H1 (cell line): ENCODE measurements at places on chromosomes 7 and 10.

GRCh38 chr10:59234194-59234593 is 57.8 kb downstream of the PHYHIPL start:
- no peak overlapping the region for H3K27ac ChIP-seq
- H3K36me3 ChIP-seq, result no peaks in the 10 kb centered on the region
- no peak for DNase-seq
- H3K4me1 ChIP-seq, result no peaks in the 10 kb centered on the region
- H3K27me3 ChIP-seq, result no peaks in the 10 kb centered on the region

GRCh38 chr7:55501611-55502010 is 70.7 kb downstream of the VOPP1 start:
- no peak for DNase-seq
- H3K27me3 ChIP-seq, result no peaks in the 10 kb centered on the region
- H3K36me3 ChIP-seq, result peaks cover 2% of the 10 kb centered on the region; the same call in 1 of the 2 replicates

- peaks cover 4% of the 10 kb centered on the region; the same call in 1 of the 2 replicates for H3K36me3 ChIP-seq
- no peak overlapping the region for H3K27ac ChIP-seq
- H3K4me3 ChIP-seq, result no peak overlapping the region
- no peaks in the 10 kb centered on the region for H3K27me3 ChIP-seq
- H3K4me1 ChIP-seq, result peaks cover 4% of the 10 kb centered on the region; the same call in 1 of the 2 replicates
These were observed 181.9 kb downstream of the AKR1D1 start for GRCh38 chr7:138258197-138258559.

GRCh38 chr7:111390000-111390399 is 172.3 kb downstream of the IMMP2L start:
- no peak overlapping the region for H3K4me3 ChIP-seq
- DNase-seq, result no peak
- no peak overlapping the region for H3K27ac ChIP-seq
- no peaks in the 10 kb centered on the region for H3K36me3 ChIP-seq
- H3K27me3 ChIP-seq, result no peaks in the 10 kb centered on the region
- no peaks in the 10 kb centered on the region for H3K4me1 ChIP-seq

GRCh38 chr10:15814565-15814964 is 45.7 kb downstream of the MINDY3 start:
- no peaks in the 10 kb centered on the region for H3K4me1 ChIP-seq
- DNase-seq, result no peak

DNA sequence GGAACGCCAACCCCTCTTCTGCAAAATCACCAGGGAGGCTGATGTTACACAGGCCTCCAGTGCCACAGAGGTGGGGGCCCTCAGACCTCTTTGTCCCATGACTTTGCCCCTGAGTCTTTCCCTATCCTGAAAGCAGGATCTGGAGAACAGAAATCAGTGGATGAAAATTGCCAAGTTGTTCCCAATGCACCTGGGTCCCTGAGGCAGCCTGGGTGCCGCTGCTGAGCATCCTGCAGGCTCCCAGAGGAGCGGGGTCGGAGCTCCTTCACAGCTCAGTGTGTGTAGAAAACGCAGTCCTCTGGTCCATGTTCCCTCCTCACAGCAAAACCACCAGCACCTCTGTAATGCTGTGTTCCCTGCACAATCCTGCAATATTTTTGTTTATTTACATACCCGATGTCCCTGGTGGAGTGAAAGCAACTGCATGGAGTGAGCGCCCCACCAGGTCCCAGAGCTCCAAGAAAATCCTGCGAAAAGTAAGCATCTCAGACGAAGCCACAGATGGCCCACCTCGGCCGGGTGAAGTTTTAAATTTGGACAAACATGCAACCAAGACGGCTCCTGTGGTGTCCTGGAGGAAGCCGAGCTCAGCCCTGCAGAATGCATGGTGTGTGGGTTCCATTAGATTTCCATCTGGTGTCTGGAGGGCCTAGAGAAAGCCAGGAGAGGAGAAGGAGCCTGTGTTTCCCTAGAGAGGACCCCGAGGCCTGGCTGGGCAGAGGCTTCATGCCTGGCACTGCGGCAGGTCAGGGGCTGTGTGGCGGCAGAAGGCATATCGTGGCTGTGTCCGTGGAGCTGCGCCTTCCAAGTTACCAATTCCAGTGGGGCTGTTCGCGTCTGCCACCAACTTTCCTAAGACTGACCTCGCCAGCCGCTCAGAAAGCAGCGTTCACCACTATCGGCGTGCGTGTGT is 235.2 kb downstream of the WDR37 start:
- no peaks in the 10 kb centered on the region for H3K27me3 ChIP-seq
- peak; percentile 40 for DNase-seq
- H3K4me1 ChIP-seq, result peaks cover 11% of the 10 kb centered on the region
- no peaks in the 10 kb centered on the region for H3K36me3 ChIP-seq
- no peak overlapping the region for H3K27ac ChIP-seq

GRCh38 chr10:122152544-122152943 is 118.6 kb upstream of the BTBD16 start:
- no peak for DNase-seq
- peaks cover 8% of the 10 kb centered on the region for H3K4me1 ChIP-seq
- no peak overlapping the region for H3K27ac ChIP-seq
- no peak overlapping the region for H3K4me3 ChIP-seq

GRCh38 chr10:62373995-62374861 is at the start of gene ZNF365:
TSS of gene ZNF365 (plus strand) at chr10:62374369. CDS start at chr10:62376194, 1,825 bp downstream.
- H3K27me3 ChIP-seq, result peaks cover 15% of the 10 kb centered on the region
- H3K4me3 ChIP-seq, result peak within 1 kb of the TSS; percentile 74
- H3K27ac ChIP-seq, result no peak within 1 kb of the TSS
- DNase-seq, result no peak
- H3K4me1 ChIP-seq, result no peaks in the 10 kb centered on the region

GRCh38 chr7:135914346-135914745 is 62.8 kb downstream of the MTPN start:
- no peak for DNase-seq
- H3K4me1 ChIP-seq, result no peaks in the 10 kb centered on the region
- no peak overlapping the region for H3K4me3 ChIP-seq
- no peaks in the 10 kb centered on the region for H3K27me3 ChIP-seq
- no peak overlapping the region for H3K27ac ChIP-seq
- no peaks in the 10 kb centered on the region for H3K36me3 ChIP-seq

GRCh38 chr7:12409097-12409711 is 5.5 kb upstream of the VWDE start:
- H3K27me3 ChIP-seq, result no peaks in the 10 kb centered on the region
- no peak overlapping the region for H3K27ac ChIP-seq
- H3K4me3 ChIP-seq, result no peak overlapping the region

DNA sequence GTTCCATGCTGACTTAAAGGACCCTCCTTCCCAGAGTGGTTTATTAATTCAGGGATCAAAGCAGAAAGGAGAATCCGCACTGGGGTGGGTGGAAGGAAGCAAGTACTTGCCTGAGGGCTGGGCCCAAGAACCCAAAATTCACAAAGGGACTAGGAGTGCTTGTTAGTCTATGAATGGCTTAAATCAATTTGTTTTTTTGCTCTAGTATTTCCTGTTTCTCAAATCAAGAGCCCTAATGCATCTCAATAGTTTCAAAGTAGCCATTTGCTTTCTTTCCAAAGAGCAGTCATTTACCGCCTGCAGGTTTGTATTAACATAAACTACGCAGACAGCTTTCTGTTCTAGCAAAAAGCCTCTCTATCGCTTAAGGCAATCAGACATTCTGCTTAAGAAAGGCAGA is 44.2 kb upstream of the SLC35G1 start:
- peaks cover 9% of the 10 kb centered on the region for H3K4me1 ChIP-seq
- H3K27ac ChIP-seq, result no peak overlapping the region
- H3K4me3 ChIP-seq, result peak overlapping the region; percentile 11; the same call in 1 of the 2 replicates
- no peaks in the 10 kb centered on the region for H3K36me3 ChIP-seq
- peaks cover 15% of the 10 kb centered on the region for H3K27me3 ChIP-seq

DNA sequence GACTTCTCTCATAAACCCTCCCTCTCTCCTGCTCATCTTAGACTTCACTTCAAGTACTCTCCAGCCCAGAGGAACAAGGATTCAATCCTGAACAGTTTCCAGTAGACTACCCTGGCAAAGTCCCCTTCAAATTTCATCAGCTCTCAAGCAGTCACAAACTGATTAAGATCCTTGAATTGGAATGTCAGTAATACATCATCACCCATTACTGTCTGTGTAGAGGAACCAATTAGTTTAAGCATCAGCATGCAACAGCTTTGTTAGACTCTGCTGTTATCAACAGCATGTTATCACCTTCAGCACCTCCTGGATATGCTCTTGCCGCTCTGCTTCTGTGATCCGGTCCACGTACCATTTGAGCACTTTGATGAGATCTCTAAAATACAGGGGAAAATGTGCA is 307.0 kb upstream of the IMMP2L start:
- H3K4me3 ChIP-seq, result no peak overlapping the region
- no peaks in the 10 kb centered on the region for H3K36me3 ChIP-seq
- DNase-seq, result no peak
- no peak overlapping the region for H3K27ac ChIP-seq

DNA sequence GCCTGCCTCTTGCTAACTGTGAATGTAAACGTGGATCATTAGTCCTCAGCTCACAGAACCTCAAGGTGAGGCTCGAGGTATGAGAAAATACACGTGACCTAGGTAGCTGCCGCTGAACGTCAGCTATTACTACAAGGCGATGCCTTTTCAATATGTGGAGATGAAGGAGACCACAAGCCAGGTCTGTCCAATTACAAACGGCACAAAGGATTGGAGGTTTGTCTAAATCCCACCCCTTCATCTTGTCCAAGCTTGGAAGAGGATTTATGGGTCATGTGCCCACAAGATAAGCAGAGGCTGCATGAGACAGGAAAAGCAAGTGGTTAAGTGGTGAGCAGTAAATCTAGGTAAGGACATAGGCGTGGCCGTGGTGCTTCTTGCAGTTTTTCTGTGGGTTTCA is 3.4 kb downstream of the H2BK1 start:
- H3K27me3 ChIP-seq, result no peaks in the 10 kb centered on the region
- peaks cover 6% of the 10 kb centered on the region for H3K4me1 ChIP-seq
- no peak overlapping the region for H3K4me3 ChIP-seq
- H3K27ac ChIP-seq, result no peak overlapping the region
- peaks cover under 1% of the 10 kb centered on the region; the same call in 1 of the 2 replicates for H3K36me3 ChIP-seq
- DNase-seq, result no peak

- DNase-seq, result no peak
- no peaks in the 10 kb centered on the region for H3K36me3 ChIP-seq
- H3K27me3 ChIP-seq, result no peaks in the 10 kb centered on the region
- no peaks in the 10 kb centered on the region for H3K4me1 ChIP-seq
These were observed 36.3 kb upstream of the CDK6 start for GRCh38 chr7:92872701-92873100.

- H3K27ac ChIP-seq, result no peak overlapping the region
- no peaks in the 10 kb centered on the region for H3K36me3 ChIP-seq
- H3K4me1 ChIP-seq, result no peaks in the 10 kb centered on the region
- no peaks in the 10 kb centered on the region for H3K27me3 ChIP-seq
These were observed 149.8 kb upstream of the WNT16 start for GRCh38 chr7:121178869-121179497.

DNA sequence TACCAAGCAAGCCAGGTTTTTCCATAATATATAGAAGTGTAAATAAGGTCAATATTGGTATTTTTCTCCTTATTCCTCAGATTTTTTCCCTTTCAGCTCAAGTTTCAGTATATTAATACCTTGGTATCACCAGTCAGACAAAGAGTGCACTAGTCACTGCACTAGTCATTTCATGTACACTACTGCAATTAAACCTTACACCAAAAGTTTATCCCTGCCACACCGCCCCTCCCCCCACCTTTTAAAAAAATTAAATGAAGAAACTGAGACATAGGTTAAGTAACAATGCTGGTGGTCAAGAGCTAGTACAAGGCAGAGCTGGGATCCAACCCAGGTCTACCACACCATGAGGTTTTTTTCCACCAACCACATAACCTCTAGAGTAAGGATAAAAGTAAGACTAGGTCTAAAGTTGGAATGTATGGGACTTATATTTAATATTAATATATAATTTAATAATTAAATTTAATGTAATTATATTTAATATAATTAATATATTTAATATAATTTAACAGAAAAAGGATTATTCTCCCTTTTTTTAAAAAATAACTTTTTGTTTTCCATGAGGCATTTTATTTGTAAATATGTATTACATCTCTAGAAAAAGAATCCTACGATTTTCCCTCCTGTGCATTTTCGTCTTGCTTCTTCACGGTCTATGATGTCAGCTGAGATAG is 68.5 kb downstream of the NT5C2 start:
- H3K4me1 ChIP-seq, result no peaks in the 10 kb centered on the region
- H3K4me3 ChIP-seq, result no peak overlapping the region
- H3K27me3 ChIP-seq, result no peaks in the 10 kb centered on the region
- H3K36me3 ChIP-seq, result no peaks in the 10 kb centered on the region
- H3K27ac ChIP-seq, result no peak overlapping the region
- DNase-seq, result no peak

DNA sequence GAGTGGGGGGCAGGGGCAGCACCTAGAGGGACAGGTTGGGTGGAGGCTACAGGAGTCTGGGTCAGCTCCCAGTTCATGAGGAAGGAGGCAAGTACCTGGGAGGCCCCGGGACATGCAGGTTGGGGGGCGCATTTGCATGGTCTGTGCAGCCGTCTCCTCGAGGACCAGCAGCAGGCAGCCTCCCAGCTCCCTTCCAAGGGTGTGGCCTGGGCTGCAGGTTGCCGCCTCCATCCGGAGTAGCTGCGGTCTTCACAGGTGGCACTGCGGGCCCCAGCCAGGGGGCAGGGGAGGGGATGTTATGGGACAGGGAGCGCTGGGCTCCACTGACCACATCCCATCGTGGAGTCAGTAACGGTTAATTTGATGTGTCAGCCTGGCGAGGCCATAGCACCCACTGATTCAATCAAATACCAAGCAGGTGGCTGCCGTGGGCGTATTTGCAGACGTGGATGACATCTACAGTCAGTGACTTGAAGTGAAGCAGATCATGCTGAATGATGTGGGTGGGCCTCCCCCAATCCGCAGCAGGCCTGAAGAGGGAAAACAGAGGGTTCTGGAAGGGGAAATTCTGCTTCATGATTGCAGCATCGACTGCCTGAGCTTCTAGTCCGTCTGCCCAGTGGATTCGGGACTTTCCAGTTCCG is 81.6 kb downstream of the PRKAG2 start:
- no peak for DNase-seq
- no peak overlapping the region for H3K27ac ChIP-seq
- no peaks in the 10 kb centered on the region for H3K36me3 ChIP-seq

- no peak overlapping the region for H3K27ac ChIP-seq
- H3K4me3 ChIP-seq, result no peak overlapping the region
- H3K27me3 ChIP-seq, result no peaks in the 10 kb centered on the region
- no peak for DNase-seq
- no peaks in the 10 kb centered on the region for H3K36me3 ChIP-seq
These were observed 283.0 kb downstream of the ADK start for GRCh38 chr10:74433993-74434392.

GRCh38 chr7:55431898-55432297 is 66.8 kb downstream of the LANCL2 start:
- no peak overlapping the region for H3K4me3 ChIP-seq
- H3K4me1 ChIP-seq, result peaks cover 2% of the 10 kb centered on the region; the same call in 1 of the 2 replicates
- DNase-seq, result no peak

DNA sequence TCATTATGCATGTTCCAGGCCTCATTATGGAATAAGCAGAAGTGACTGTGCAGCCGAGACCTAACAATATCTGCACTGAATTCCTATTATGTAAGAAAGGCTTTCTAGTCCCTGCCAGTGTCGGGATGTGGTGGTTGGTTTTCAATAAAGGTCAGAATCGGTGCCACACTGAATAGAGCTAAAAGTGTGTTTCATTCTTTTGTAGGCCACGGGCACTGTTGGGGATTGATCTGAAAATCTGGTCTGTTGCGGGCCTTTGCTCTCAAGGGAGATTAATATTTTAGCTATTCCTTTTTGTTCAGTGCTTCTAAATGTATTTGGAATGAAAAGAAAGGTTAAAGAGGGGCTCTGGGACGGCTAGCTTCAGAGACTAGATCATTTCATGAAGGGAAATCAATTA is 559.4 kb upstream of the GALNT17 start:
- H3K27me3 ChIP-seq, result no peaks in the 10 kb centered on the region
- DNase-seq, result no peak
- H3K36me3 ChIP-seq, result no peaks in the 10 kb centered on the region
- no peak overlapping the region for H3K4me3 ChIP-seq

GRCh38 chr10:88983206-88983605 is 7.4 kb upstream of the FAS start:
- H3K4me1 ChIP-seq, result peaks cover 4% of the 10 kb centered on the region
- DNase-seq, result no peak
- H3K27me3 ChIP-seq, result no peaks in the 10 kb centered on the region
- no peak overlapping the region for H3K27ac ChIP-seq
